ENCODE measurements at places on chromosomes 2 and 18.

GRCh38 chr2:8049176-8049575 is 632.7 kb upstream of the ID2 start:
- peak; percentile 37 for DNase-seq

GRCh38 chr2:201909961-201910361 is 103.6 kb downstream of the CDK15 start:
- DNase-seq = peak; percentile 56

- DNase-seq = no peak
Observed at GRCh38 chr2:25314514-25315315, 27.0 kb downstream of the DNMT3A start.

GRCh38 chr2:47561371-47561770 is 158.4 kb downstream of the MSH2 start:
- DNase-seq = no peak

DNA sequence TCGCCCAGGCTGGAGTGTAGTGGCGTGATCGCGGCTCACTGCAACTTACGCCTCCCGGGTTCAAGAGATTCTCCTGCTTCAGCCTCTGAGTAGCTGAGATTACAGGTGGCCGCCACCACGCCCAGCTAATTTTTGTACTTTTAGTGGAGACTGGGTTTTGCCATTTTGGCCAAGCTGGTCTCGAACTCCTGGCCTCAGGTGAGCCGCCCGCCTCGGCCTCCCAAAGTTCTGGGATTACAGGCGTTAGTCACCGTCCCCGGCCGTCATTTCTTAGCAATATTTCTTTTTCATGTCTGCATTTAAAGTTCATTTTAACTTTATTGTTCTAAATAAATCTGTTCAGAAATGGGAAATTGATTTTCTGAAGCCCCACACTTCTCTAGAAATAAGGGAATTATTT is 597.3 kb upstream of the DDX18 start:
- no peak for DNase-seq

- no peak for DNase-seq
Observed at GRCh38 chr2:28389399-28390240, 3.0 kb upstream of the FOSL2 start.

- peak; percentile 58 for DNase-seq
Observed at GRCh38 chr18:55280503-55280902, 307.5 kb downstream of the TCF4 start.

- peak; percentile 62 for DNase-seq
Observed at GRCh38 chr2:158967731-158968395, 577 bp upstream of the TANC1 start.

- DNase-seq = peak; percentile 69
Observed at GRCh38 chr2:38716185-38716584, 35.0 kb downstream of the SRSF7 start.

- no peak for DNase-seq
Observed at GRCh38 chr18:7232218-7232617, 1.3 kb downstream of the LRRC30 start.

- DNase-seq = no peak
Observed at GRCh38 chr2:64015391-64015790, 3.8 kb downstream of the VPS54 start.

DNA sequence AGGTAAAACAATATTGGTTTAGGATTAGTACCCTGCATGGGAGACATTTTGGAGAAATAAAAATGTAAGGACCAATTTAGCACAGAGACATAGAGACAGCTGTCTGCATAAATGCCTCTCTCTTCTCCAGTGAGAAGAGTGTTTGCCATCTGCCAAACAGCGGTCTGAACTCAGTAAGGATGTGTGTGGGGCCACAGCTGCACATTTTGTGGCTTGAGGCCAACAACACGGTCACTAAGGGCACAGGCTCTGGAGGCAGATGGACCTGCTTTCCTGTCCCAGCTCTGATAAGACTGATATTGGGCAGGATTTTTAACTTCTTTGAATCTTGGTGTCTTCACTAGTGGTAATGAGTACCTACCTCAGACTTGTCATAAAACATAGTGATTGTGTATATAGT is 10.2 kb downstream of the ZBTB14 start:
- DNase-seq = no peak

DNA sequence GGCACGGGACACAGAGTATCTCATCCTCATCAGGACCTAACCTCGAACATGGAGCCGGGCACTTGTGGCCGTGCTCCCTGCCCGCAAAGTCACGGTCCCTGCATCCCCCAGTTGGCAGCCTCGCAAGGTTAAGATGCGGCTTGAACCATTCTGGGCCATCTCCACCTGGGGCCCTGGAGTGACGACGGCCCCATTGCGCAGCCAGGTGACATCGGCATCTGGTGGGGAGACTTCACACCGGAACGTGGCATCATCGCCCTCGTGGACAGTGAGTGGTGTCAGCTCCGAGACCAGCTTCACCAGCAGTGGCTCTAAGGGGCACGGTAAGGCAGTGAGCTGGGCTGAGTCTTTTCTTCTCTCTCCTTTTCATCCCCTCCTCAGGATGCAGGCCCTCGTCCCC is 12.6 kb downstream of the TMEM198 start:
- DNase-seq = no peak

DNA sequence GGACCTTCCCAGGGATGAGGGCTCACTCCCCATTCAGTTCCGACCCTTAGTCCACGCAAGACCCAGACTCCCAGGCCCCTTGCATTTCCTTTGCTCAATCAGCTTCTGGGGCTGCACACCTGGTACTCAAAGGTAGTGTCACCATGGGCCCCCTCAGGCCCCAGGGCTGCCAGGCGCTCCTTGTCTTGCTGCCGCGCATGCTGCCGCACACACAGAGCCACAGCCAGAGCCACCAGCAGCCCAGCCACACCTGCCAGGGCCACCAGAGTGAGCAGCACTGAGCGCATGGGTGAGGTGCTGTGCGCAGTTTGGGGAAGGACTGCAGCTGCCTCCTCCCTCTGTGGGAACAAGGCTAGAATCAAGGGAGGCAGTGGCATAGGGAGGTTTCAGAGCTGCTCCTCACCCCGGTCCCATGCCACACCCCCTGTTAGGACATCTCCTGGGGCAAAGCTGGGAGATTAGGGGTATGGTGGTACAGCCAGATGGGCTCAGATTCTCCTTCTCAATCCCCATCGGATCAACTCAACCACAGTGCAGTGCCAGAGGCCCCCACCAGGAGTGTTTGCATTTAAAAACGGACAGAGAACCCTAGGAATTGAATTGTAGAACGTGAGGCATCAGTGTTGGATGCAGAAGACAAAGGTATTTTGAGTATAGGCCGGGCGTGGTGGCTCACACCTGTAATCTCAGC is 11.3 kb downstream of the PTPRN start:
- DNase-seq = no peak

DNA sequence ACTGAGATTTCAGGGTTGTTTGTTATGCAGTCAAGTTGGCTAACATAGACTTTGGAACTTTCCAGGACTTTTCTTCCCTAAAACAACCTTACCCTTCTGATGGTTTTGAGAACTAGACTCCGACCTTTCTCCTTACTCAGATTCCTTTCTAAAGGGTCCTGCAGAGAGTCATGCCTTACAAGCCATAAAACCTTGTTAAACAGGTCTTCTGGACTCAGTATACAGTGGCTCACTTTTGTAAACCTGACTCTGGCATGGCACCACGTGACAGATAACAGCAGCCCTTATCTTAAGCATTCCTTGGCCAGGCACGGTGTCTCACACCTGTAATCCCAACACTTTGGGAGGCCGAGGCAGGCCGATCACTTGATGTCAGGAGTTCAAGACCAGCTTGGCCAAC is 253.2 kb upstream of the RAB6C start:
- no peak for DNase-seq

GRCh38 chr18:63917817-63918216 is 10.1 kb downstream of the SERPINB10 start:
- no peak for DNase-seq

GRCh38 chr2:107361751-107362381 is 464.8 kb upstream of the RGPD4 start:
- DNase-seq = no peak

DNA sequence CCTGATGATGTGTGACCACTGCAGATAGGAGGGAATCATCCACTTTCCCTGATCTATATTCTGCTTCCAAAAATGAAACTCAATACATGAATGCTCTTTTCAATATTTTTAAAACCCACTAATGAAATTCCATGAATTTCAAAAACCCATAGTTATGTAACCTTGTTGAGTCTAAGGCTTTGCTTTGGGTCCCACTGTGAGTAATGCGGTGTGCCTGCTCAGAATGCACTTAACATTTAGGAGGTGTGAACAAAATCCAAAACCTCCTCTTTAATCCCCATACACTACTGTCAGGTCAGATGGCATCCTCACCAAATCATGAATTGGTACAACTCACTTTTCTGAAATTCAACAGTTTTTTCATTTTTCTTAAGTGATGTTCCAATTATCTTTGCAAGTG is 50.4 kb downstream of the CCDC93 start:
- DNase-seq = no peak

DNA sequence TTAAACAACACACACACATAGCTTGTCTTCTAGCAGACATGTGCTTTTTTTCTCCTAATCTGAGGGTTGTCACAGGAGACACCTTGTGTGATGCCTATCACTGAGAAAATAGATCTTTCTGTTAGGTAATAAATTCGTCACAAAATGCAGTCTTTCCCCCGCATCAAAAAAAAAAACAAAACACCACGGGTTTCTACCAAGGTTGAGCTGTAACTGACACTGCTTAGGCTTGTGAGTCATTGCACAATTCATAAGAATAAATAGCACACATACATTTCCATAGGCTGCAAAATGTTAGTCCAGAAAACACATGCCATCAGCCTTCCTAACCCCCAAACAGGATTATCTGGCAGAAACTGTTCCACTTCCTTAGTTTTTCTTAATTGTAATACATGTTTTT is 6.5 kb downstream of the TMEM163 start:
- no peak for DNase-seq

DNA sequence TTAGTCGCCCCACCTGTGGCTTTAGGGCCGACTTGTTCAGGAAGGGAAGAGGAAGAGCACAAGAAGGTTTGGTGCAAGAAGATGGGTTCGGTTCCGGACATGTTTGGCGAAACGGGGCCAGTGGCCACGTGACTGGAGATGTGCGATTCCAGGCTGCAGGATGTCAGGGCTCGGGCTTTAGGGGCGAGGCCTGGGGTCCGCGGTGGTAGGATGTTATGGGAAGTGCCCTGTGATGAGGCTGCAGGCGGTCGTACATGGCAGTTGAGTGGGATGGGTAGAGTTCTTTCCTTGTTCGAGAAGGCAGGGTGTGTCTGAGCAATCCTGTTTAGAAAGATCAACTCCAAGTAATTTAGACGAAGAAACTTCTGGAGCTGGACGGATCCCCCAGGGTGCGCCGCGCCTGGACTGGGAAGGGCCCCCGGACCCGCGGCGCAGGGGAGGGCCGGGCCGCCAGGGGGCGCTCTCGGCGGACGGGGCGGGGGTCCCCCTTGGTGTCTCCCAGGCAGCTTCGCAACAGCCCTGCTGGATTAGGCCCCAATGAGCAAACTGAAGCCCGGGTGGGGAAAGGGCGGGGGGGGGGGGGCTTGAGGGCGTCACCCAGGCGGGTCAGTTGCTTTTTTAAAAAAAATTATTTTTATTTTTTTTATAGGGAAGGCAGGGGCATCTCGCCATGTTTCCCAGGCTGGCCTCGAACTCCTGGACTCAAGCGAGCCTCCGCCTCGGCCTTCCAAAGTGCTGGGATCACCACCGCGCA is 17.2 kb upstream of the SDC1 start:
- no peak for DNase-seq

GRCh38 chr2:202479090-202479489 is 103.0 kb downstream of the BMPR2 start:
- no peak for DNase-seq

DNA sequence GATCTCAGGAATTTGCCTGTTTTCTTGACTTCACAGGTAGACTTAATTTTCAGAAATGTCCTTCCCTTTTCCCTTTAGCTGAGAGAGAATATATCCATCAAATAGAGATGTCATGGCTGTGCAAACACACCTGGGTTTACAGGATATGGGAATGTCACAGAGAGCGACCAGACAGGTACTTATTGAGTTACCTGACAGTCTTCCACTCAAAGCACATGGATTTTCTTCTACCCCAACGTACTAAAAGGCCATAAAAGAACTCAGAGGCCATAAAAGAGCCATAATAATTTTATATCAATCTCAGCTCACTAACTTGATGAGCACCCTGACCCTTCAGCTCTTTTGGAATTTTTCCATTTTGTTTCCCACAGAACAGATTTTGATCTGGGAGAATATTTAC is 5.3 kb upstream of the DTNA start:
- DNase-seq = no peak

DNA sequence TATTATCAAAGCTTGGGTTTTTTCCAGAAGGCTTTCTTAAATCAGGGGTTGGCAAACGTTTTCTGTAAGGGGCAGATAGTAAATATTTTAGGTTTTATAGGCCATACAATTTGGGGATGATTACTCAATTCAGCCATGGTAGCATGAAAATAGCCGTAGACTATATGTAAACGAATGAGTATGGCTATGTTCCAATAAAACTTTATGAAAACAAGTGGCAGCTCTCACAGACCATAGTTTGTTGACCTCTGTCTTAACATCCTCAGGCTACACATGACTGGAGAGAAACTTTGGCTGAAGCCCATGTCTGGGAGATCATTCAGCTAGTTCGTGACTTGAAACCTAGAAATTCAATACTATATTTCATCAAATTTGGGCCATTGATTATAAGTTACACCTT is 30.2 kb downstream of the UGP2 start:
- no peak for DNase-seq

DNA sequence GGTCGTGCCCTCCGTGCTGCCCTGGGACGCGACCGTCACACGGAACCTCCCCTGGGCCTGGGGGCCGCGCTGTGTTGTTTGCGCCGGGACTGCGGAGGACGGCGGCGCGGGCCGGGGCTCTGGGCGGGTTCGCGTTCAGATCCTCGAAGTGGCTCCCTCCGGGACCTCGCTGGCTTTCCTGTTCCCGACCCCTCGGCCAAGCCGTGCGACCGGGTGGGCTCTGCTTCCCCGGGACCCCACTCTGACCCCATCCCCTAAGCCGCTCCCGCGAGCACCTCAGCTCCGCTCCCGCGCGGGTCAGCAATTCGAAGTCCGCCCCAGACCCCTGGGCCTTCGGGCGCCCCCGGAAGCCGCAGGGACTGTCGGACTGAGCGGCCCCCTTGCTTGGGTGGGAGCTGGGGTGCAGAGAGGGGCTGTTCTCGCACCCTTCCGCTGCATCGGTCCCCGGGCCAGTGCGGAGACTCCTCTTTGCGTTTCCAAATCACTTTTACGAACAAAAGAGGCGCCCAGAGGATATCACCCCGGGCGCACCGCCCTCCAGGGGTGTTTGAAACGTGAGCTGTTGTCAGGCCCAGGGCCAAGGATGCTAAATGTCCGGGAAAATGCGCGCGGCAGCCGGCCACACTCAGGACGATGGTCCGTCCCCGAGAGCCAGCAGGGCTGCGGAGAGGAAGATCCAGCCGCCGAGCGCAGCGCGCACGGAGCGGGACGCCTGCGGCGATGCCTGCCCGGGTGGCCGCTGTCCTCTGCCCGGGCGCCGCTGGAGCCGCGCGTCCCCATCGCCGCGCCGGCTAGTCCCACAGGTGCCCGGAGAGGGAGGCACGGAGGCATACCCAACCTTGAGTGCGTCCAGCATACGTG is 73.5 kb downstream of the ZCCHC2 start:
- no peak for DNase-seq

GRCh38 chr2:37851828-37852584 is 73.1 kb upstream of the RMDN2 start:
- peak; percentile 25 for DNase-seq

GRCh38 chr18:54983041-54983686 is 23.9 kb upstream of the CCDC68 start:
- DNase-seq = peak; percentile 49

GRCh38 chr2:127606625-127607398 is 39.1 kb upstream of the GPR17 start:
- no peak for DNase-seq

All from fibroblast of skin of left biceps (primary cell).